RCC 7860 (cell line): ENCODE measurements at places on chromosomes 7 and 10.
A peak's percentile ranks its signal among the peaks of the same experiment; 100 is the strongest.

- DNase-seq = peak; percentile 80
Measured at GRCh38 chr10:14560274-14560673, 214.4 kb downstream of the FAM107B start.

GRCh38 chr7:2487586-2488271, 11.5 kb upstream of the GRIFIN start:
- DNase-seq = no peak

DNA sequence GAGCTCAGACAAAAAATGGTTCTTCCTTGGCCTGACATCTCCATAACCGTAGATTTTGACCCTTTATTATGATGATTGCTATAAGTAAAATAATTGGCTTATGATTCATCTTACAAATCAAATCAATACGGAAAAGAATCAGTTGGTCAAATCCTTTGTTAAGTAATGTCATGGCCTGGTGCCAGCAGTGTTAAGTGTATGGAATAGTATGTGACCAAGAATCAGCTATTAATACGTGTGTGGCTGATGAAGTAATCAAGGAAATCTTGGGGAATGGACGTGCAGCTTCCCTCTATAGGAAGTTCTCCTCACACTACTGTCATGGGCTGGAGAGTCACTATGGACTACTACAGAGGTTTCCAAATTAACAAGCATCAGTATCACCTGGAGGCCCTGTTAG, 230.6 kb downstream of the TWIST1 start:
- DNase-seq = no peak

DNA sequence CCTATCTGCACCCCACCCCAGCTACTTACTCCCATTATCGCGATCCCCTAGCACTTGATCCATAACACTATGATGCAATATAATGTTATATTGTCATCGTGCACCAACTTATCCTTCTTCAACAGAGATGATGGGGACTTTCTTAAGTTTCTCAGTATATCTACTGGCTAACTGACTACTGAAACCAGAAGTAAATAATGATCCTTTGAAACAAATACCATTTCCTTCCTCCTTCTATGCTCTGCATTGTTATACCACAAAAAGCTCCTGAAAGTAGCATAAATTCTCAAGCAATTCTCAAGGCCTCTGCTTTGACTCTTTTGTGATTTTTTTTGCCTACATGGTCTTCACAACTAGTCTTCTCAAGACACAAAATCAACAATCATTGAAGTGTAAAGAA, 68.9 kb downstream of the HTR7 start:
- DNase-seq = no peak

GRCh38 chr10:38159004-38159403, 64.9 kb downstream of the ZNF37A start:
- DNase-seq = no peak

DNA sequence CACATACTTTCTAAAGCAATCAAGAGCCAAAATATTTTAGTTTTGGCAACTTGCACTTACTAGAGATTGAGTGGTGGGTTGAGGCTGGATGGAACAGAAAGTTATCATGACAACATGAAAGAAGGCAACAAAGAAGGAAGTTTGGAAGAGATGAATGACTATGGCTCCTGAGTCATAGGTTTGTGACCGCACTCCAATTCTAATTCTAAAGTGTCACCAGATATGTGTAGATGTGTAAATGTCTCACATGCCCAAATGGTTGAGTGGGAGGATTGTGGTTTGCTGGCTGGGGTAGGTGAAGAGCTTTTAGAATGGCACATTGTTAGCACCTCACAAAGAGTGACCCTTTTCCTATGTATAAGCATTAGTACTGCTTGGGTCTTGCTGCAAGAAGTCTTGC, 20.2 kb downstream of the TAS2R16 start:
- DNase-seq = peak; percentile 67

DNA sequence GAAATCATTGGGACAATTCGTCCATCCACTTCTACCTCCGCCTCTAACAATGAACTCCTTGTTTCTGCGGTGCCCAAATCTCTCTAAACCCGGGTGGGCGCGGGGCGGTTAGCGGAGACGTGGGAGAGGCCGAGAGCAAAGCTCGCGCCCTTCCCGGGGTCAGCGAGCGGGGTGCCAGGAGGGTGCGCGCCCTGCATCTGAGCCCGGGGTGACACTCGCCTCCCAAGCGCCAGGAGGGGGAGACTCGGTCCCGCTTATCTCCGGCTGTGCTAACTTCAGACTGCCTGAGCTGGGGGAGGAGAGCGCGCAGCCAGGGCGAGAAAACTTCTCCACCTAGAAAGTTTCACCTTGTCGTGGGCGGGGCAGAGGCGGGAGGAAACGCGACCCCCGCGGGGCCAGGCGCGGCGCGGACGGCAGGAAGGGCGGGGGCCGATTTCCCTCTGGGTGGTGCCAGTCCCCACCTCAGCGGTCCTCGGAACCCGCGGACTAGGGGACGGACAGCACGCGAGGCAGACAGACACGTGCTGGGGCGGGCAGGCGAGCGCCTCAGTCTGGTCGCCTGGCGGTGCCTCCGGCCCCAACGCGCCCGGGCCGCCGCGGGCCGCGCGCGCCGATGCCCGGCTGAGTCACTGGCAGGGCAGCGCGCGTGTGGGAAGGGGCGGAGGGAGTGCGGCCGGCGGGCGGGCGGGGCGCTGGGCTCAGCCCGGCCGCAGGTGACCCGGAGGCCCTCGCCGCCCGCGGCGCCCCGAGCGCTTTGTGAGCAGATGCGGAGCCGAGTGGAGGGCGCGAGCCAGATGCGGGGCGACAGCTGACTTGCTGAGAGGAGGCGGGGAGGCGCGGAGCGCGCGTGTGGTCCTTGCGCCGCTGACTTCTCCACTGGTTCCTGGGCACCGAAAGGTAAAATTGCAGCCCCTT, at the start of gene MET:
TSS of gene MET (plus strand) at position 516 of the 915 bp plus-strand sequence. CDS start 26,889 bp downstream, outside the sequence.
- DNase-seq = peak; percentile 92

GRCh38 chr7:114695182-114695581, 226.7 kb upstream of the MDFIC start:
- DNase-seq = no peak

DNA sequence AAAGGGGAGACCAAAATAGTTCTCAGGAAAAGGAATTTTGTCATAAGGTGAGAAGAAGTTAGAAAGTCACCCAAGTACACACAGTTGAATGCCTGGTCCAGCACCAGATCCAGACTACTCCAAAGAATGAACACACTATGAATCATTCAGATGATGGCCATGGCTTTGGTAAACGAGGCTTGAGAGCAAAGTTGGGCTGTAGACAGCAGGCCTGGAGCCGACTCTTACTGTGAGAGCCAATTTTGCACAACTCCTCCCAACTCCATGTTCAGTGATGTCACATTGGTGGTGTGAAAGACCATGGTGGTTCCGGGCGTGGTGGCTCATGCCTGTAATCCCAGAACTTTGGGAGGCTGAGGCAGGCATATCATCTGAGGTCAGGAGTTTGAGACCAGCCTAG, 131.6 kb downstream of the PKD1L1 start:
- DNase-seq = peak; percentile 67

DNA sequence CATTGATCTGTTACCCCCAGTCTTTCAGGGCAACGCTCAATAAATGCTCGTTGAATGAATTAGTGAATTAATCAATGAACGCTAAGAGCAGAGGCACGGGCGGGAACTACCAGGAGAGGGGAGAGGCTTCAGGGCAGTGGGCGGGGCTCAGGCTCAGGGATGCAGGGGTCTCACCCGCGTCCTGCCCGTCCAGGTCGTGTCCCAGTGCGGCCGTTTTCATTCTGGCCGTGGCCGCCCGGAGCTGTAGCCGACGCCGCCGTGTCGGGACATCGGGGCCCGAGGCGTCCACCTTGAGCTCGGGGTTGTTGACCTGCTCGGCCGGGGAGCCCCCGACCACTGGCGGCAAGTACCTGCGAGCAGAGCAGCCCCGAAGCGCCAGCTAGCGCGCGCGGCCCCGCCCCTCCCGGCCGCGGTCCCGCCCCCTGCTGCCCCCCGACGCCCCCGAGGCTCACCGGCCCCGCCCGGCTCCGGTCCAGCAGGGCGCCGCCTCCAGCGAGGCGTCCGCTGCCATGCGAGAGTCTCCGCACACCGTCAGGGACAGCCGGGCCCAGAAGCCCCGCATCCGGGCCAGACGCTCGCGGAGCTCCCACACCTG, 2.8 kb upstream of the GAL3ST4 start:
- no peak for DNase-seq

DNA sequence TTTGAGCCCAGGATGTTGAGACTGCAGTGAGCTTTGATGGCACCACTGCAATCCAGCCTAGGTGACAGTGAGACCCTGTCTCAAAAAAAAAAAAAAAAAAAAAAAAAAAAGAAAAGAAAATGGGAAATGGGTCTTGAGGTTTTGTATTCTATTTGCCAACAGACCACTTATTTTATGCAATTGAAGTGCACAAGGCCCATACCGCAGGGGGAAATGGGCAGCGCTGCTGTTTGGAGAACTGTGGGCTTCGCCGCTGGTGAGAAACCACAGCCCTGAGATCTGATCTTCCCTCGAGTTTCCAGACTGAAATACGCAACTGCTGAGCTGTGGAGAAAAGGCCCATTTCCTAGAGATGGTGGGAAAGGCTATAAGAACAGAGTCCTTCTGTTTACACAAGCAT, 512.0 kb downstream of the TCERG1L start:
- no peak for DNase-seq

DNA sequence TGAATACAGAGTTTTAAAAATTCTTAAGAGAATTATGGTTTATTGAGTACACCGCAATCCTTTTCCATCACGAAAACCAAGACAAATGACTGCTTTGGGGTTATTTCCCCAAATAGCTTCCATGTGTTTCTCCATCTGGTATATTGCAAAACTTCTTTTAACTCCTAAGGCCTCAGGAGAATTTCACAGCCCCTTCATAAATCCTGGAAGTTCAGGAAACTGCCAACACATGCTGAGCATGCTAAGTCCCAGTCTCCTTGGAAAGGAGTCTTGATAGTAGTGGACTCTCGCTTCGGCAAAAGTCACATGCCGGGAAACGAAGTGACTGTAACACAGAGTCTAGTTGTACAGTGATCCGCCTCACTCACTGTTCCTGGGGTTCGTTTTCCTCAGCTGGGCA, 88.1 kb upstream of the RSU1 start:
- no peak for DNase-seq

DNA sequence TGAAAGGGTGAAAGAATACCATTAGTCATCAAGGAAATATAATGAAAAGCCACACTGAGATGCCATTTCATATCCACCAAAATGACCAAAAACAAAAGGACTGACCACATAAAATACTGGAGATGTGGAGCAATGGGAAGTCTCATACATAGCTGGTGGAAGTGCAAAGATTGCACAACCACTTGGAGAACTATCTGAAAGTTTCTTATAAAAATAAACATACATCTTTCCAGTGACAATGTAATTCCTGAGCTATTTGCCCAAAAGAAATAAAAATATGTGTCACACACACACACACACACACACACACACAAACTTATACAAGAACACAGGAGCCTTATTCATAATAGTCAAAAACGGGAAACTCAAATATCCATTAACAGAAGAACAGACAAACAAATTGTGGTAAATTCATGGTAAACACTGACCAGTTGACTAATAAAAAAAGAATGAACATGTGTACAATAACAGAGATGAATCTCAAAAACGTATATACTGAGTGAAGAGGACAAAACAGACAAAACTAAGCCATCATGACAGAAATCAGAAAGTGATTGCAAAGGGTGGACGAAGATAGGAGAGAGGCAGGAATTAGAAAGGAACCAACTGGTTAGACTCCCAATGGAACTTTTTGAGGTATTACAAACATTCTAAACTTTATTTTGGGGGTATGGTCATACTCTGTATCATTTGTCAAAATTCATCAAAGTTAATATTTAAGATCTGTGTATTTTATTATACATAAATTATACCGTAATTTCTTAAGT, 21.5 kb downstream of the WASL start:
- DNase-seq = peak; percentile 46

DNA sequence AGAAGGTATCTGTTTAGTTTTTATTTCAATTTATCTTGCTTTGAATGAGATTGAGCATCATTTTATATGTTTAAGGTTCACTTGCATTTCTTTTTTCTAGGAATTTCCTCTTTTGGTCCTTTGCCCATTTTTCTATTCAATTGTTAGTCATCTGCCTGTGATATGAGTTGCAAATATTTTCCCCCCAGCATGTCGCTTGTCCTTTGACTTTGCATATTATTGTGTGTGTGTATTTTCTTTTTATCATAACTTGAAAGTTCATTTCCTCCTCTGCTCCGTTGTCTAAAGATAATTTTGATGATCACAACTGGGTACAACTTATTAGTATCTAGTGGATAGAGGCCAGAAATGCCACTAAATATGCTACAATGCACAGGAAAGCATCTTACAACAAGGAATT, 132.7 kb upstream of the MDFIC start:
- no peak for DNase-seq

GRCh38 chr10:112308125-112308502, 24.9 kb downstream of the TECTB start:
- DNase-seq = no peak

DNA sequence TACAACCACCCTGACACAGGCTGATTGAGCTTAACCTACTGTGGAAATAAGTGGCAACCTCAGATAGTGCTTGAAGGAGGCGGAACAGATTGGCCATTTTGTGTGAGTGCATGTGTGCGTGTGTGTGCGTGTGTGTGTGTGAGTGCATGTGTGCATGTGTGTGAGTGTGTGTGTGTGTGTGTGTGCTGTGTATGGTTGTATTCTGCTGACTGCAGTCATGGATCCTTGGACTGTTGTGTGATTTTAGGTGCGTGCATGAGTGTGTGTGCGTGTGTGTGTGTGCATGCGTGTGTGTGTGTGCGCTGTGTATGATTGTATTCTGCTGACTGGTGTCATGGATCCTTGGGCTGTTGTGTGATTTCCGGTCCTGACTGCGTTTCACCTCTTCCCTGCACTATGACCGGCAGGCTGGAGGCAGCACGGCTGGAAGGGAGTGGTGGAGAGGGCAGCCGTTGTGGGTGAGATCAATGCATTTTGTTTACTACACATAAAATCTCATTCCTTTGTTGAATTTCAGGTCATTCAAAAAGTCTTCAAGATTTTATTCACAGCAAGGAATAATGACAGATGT, 6.3 kb downstream of the IQCE start:
- DNase-seq = no peak

DNA sequence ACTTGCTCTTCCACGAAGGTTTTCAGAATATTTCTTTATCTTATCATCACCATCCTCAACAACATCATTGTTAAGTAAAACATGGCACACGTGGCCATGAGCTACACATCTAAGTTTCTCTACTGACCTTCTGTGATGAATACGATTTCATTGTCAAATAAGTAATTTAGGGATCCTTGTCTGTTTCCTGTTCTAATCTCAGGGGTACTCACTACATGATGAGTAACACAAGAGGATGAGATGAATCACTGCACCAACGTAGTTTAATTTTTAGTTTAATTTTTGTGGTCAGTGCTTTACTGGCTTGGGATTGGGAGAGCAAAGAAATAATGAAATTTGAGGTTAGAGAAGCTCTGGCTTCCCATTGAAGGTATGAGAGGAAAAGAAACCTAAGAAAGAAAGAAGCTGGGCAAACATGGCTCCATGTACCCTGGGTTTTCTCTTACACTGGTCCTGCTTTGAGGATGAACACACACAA, 461.9 kb upstream of the KLF6 start:
- peak; percentile 76 for DNase-seq
